ENCODE measurements at places on chromosomes 1 and 21.

DNA sequence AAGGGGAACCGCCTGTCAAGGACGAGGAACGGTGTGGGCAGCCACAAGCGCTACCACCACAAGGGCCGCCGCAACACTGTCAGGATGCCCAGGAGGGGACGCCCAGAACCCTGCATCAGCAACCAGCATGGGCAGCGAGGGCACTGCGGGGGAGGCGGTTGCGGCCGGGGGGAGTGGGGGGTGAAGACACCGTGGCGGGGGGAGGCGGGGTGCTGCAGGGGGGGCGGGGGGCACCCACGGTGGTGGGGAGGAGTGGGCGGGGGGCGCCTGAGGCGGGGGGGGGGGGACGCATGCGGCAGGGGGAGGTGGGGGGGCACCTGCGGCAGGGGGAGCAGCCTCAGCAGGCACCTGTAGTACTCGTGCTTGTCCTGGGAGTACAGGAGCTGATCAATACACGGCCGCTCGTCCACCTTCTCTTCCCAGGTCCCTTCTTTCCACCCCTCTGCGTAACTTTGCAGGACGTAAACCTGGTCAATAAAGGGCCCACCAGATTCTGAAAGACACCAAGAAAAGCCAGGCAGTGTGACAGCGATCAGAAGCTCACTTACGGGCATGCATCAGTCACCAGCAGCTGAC, 4.6 kb downstream of the POFUT2 start:
- no peak for DNase-seq

DNA sequence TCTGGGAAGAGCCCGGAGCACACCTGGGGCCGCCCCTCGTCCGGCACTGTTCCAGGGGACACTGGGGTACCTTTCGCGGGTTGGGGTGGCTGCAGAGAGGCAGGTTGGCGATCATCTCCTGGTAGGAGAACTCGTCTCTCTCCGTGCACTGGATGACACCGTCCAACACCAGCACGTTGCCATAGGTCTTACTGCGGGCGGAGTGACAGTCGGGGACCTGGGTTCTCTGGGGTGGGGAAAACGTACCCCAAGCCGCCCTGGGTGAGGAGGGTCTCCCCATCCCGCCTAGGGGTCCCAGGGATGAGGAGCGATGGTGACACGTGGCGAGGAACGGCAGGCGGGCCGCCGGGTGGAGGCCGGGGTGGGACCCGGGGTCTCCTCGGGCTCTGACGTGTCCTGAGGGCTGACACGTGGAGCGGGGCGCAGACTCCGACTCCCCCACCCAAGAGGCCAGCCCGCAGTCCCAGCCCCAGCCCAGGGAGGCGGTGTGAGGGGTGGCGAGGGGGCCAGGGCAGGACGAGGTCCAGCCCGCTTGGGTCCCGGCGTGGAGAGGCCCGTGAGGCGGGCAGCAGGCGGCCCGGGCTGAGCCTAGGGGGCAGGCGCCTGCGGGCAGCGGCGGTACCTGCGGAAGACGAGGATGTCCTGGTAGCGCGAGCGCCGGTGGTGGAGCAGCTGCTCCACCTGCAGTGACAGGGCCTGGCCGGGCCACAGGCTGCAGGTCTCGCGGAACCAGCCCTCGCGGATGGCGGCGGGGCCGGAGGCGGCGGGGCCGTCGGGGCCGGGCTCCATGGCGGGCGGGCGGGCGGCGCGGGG, 457 bp downstream of the SRM start:
- DNase-seq, result no peak

- DNase-seq, result no peak
These were observed 57.0 kb downstream of the PTGER3 start for GRCh38 chr1:70990469-70991253.

DNA sequence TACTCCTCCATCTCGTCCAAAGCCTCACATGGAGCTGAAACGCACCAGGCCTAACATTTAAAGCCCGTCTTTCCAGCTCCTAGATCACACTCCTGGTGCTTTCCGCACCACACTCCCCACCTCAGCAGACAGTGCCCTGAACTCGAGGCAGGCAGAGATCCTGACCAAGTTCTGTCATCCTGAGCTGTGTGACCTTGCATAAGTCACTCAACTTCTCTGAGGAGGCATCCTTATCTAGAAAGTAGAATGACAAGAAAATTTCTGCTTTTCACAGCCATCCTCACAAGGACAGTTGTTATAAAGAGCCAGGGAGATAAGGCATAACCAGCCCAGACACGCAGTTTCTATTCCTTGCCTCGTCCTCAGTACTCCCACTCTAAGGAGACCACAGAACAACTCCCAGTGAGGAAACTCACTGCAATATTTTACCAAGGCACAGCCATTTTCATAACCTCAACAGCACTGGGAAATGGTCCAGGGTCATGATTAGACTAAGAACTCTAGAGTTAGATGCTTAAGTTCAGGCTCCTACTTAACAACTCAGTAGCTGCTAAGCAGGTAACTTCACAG, 3.1 kb downstream of the LRP8 start:
- DNase-seq, result no peak

DNA sequence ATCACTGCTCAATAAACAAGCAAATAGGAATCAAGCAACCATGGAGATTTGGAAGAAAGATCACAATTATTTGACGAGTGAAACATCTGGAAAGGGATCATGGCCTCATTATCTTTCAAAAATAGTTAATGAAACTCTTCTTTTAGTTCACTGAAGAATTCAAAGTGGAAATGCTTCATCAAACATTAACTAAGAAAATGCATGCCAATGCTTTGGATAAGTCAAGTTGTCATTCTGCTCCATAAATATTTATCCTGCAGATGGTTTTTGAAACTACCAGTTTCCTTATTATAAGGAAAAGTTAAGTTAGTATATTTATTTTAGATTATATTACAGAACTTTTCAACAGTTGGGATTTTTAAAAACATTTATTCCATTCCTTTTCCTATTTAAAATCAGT, 206.5 kb upstream of the ADGRL2 start:
- no peak for DNase-seq

GRCh38 chr21:39022863-39023693, 160.2 kb downstream of the PSMG1 start:
- no peak for DNase-seq

GRCh38 chr1:177471244-177471643, 300.5 kb downstream of the BRINP2 start:
- no peak for DNase-seq

DNA sequence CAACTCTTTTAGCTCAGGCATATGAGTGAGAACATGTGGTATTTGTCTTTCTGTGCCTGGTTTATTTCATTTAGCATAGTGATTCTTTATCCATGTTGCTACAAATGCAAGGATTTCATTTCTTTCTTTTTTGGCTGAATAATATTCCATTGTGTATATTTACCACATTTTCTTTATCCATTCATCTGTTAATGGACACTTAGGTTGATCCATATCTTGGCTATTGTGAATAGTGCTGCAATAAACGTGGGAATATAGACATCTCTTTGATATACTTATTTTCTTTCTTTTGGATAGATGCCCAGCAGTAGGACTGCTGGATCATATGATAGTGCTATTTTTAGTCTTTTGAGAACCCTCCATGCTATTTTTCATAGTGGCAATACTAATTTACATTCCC, 30.8 kb downstream of the ASB17 start:
- DNase-seq, result no peak

DNA sequence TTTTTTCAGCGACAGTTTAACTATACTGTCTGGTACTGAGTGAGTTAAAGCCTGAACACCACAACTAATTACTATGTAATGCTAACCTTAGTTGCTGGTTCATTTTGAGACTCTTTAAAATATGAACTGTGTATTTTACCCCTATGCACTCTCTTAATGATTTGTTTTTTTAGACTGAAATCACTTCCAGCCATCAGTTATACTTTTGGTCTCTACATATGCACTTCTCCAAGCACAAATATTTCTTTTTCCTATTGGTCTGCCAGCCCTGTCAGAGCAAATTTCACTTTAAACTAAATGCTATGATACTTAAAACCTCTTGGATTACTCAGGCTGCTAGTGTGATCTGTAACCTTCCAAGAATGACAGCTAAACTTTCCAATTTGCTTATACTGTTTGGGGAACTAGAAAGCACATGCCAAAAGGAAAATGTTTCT, 38.1 kb upstream of the SCYL3 start:
- no peak for DNase-seq

DNA sequence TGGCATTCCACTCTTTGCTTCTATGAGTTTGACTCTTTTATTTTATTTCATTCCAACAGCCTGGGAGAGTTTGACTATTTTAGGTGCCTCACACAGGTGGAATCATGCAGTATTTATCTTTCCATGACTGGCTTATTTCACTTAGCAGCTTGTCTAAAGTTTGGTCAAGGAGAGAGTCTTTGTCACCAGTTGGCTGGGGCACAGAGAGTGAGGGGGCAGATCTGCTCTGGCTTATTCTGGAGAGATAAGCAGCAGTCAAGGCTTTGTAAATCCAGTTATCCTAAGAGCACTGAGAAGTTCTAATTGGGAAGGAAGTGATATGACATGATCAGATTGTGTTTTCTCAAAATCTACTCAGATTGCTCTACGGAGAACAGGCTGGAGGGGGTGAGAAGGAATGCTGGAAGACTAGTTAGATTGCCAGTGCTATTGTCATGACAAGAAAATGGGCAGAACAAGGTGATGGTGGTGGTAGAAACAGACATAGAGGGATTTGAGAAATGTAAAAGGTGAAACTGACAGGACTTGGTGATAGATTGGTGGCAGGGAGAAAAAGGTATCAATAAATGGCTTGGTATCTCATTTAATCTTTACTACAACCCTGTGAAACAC, 12.1 kb upstream of the CTTNBP2NL start:
- DNase-seq, result no peak

GRCh38 chr1:204418174-204419063, 6.8 kb upstream of the PPP1R15B start:
- no peak for DNase-seq

DNA sequence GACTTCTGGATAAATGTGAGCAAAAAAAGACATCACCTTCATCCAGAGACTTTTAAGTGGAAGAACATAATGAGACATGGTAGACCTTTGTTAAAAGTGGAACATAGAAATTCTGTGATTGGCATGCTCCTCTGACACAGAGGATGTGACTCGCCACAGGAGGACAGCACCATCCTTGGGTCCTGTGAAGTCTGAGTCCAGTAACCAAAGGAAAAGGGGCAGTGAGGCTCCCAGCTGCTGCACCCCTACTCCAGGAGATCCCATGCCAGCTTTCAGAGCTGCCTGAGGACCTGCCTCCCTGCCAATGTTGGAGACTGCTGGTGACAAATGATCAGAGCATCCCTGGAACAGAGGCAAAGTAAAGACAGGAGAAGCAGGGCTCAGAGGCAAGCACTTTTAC, 136.2 kb downstream of the BRINP2 start:
- DNase-seq, result no peak

DNA sequence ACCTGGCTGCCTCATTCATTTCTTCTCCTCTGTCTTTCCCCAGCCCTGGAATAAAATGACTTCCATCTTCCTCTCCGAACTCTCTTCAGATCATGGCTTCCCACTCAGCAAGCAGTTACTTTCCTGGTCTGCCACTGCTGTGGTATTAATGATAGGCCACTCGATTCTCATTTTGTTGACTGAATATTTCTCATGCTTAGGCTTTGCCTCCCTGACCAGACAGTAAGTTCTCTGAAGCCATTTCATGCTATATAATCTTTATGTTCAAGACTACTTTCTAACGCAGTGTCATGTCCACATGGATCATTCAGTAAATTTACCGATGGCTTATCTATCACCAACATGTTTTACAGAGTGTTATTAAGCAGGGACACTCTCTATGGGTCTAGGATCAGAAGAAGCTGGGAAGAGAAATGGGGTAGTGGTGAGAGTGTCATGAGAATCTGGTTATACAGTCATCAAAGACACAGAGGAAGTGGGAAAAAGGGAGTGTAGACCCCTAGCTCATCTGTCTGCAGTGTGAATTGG, 20.6 kb downstream of the RUNX1 start:
- no peak for DNase-seq

- no peak for DNase-seq
These were observed 12.9 kb downstream of the LACTBL1 start for GRCh38 chr1:22959545-22960360.

DNA sequence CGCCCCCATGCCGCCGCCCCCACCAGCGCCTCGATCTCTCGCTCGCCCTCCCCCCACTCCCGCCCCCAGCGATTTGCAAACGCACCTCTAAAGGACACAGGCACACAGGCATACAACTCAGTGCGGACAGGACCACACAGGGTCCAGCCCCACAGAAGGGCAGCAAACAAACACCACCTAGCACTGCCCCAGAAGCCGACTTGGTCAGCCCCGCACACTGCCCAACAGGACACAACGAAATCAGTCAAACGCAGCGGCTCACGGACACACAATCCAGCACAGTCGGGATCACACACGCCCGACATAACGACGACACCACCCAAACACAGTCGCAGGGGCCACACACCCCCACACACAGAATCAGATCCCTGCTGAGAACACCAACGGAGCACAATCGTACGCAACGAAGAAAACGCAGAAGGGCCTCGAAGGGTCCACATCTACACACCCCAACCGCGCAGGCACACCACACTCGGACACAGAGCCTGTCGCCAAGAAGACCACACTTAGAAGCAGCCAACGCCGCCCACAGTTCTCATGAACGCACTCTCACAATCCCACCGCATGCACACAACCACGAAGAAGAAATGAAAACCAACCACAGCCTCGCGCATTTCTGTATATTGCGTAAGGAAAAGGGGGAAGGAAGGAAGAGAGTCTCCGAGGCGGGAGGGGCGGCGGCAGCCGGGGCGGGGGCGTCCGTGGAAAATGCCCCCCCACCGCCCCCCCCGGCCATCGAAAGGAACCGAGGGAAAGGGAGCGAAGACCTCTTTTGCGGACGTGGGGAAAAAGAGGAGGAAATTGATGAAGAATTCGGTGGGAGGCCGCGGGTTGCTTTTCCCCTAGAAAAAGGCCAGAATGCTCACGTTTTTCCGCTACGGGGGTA, 481 bp downstream of the TAL1 start:
- no peak for DNase-seq

DNA sequence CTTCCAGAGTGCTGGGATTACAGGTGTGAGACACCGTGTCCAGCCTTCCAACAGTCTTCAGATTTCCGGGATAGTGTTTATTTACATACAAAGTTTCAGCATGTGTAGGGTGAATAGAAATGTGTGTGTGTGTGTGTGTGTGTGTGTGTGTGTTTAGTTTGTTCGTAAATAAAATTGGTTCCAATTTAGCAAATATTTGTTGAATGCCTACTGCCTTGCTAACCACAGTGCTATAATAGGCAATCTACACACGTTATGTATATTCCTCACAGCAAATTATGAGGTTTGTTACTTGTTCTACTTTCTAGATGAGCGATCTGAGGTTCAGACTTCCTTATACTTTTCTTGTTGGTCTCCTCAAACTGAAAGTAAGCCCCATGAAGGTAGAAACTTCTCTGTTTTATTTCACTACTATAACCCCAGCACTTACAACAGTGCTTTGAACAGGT, 32.8 kb upstream of the EPS15 start:
- DNase-seq, result no peak

DNA sequence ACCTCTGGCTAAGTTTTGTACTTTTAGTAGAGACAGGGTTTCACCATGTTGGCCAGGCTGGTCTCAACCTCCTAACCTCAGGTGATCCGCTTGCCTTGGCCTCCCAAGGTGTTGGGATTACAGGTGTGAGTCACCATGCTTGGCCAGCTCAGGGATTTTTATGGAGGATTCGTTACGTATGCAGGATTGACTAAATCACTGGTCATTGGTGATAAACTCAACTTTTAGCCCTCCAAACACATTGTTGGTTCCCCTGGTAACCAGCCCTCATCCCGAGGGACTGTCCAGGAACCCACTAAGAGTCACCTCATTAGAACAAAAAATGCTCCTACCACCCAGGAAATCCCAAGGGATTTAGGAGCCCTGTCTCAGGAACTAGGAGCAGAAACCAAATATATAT, 40.4 kb downstream of the ST3GAL3 start:
- DNase-seq, result no peak

- DNase-seq, result no peak
These were observed 33.0 kb downstream of the ETS2 start for GRCh38 chr21:38838598-38839327.

Measured in stimulated activated CD8-positive, alpha-beta memory T cell treated with anti-CD3 and anti-CD28 coated beads, Interleukin-15, amount 100 ng/mL, for 1 hour (primary cell).